Osteoblast (primary cell): ENCODE measurements at places on chromosomes 7 and 10.

GRCh38 chr7:102125127-102125596 is 161.5 kb upstream of the SH2B2 start:
- no peaks in the 10 kb centered on the region for H3K36me3 ChIP-seq
- peaks cover 26% of the 10 kb centered on the region for H3K4me1 ChIP-seq
- H3K4me3 ChIP-seq: peak overlapping the region; percentile 44
- H3K27me3 ChIP-seq: no peaks in the 10 kb centered on the region
- DNase-seq: peak; percentile 96

DNA sequence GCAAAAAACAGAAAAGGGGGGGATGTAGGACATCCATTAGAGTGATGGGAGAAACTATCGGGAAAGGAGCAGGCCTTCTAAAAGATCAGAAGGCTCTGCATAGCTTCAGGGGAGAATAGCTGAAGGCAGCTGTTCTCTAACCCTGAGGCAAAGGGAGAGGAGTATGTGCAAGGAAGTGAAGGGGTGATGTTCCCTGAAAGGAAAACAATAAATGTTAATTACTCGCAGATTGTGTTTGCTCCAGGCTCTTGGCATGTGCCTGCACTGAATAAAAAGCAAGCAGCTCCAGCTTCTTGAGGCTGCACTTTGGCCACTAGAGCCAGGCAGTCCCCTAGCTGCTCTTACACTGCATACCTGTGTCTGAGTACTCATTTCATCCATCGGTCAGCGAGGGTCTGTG is 14.4 kb upstream of the STARD3NL start:
- H3K36me3 ChIP-seq: no peaks in the 10 kb centered on the region
- no peak for DNase-seq
- H3K27ac ChIP-seq: no peak overlapping the region
- H3K4me3 ChIP-seq: no peak overlapping the region

DNA sequence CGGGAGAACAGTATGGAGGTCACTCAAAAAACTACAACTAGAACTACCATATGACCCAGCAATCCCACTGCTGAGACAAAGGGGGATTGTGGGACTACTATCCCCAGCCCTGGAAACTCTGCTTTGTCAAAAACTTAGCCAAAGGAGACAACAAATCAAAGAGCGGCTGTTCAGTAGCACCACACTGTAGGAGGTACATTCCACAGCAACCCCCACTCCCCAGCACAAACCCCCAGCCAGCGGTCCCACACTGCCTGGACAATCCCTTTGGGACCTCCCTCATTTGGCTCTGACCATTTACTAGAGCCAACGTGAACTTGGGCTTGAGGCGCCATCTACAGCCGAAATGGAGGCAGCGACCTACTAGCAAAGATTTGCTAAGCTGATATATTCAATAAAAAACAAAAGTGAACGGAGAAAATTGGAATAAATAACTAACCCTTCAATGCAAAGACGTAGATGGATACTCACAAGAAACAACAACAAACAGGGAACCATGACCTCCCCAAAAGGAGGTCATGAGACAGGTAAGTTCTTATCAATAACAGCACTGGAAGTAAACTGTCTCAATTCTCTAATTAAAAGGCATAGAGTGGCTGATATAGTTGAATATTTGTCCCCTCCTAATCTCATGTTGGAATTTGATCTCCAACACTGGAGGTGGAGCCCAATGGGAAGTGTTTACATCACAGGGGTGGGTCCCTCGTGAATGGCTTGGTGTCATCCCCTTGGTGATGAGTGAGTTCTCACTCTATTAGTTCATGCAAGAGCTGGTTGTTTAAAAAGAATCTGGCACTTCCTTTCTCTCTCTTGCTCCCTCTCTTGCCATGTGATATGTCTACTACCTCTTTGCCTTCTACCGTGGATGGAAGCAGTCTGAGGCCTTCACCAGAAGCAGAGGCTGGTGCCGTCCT is 119.0 kb upstream of the KCNMA1 start:
- H3K27me3 ChIP-seq: no peaks in the 10 kb centered on the region
- DNase-seq: peak; percentile 26
- peaks cover 8% of the 10 kb centered on the region for H3K4me1 ChIP-seq
- H3K4me3 ChIP-seq: peak overlapping the region; percentile 46
- no peaks in the 10 kb centered on the region for H3K36me3 ChIP-seq

- H3K36me3 ChIP-seq: no peaks in the 10 kb centered on the region
- H3K4me1 ChIP-seq: no peaks in the 10 kb centered on the region
- H3K27ac ChIP-seq: no peak overlapping the region
These were observed 62.3 kb downstream of the TFPI2 start for GRCh38 chr7:93828260-93828659.

DNA sequence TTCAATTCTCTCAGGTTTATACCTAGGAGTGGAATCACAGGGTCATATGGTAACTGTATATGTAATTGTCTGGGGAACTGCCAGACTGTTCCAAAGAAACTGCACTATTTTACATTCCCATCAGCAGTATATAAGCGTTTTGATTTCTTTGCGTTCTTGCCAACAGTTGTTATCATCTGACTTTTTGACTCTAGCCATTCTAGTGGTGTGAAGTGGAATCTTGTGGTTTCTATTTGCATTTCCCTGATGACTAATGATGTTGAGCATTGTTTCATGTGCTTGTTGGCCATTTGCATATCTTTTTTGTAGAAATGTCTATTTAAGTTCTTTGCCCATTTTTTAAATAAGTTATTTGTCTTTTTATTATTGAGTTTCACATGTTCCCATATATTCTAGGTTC is 44.3 kb upstream of the ZC3HAV1 start:
- H3K27ac ChIP-seq: no peak overlapping the region
- no peaks in the 10 kb centered on the region for H3K27me3 ChIP-seq
- no peak overlapping the region for H3K4me3 ChIP-seq

DNA sequence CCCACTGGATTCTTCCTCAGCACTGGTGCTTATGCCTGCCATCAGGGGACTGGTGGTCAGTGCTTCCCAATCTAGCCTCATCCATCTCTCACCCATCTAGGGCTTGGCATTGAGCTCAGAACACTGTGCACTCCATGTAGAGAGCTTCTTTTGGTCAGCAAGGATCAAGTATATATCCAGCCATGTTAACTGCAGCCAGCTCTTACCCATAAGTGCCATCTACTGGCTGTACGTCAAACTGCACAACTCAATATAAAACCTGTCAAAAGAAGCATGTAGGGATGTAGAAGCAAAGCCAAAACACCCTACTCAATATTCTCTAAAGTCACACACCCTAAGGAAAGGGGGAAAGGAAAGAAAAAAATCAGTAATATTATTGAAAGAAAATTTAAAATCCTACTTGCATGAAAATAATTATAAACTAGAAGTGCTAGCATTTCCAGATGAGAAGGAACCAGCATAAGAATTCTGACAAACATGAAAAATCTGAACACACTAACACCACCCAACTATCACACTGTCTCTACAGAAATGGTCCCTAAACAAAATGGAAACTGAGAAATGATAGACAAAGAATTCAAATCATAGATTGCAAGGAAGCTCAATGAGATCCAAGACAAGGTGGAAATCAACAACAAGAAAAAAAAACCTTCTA is 531.1 kb upstream of the STEAP1 start:
- no peak for DNase-seq
- H3K27me3 ChIP-seq: no peaks in the 10 kb centered on the region
- H3K4me3 ChIP-seq: no peak overlapping the region
- no peaks in the 10 kb centered on the region for H3K4me1 ChIP-seq
- no peaks in the 10 kb centered on the region for H3K36me3 ChIP-seq

DNA sequence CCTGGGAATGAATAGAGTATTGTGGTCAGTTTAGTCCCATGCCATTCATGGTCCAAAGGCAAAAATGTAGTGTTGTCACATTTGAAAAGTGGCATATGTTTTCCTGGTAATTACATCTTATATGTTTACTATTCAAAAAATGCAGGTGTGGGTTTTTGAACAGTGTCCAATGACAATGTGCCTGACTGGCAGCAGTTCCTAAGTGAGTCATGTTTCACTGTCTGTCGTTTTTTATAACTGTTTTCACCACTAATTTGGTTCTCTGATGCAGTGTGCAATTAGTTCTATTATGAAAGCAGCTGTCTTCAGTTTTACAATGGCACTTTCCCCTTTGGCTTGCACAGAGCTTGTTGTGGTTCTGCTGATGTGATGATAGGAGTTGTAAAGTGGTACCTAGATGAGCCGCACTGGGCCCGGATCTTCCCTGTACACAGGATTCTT is 162.3 kb downstream of the SEM1 start:
- no peaks in the 10 kb centered on the region for H3K4me1 ChIP-seq
- H3K4me3 ChIP-seq: no peak overlapping the region
- H3K27me3 ChIP-seq: no peaks in the 10 kb centered on the region
- DNase-seq: no peak

GRCh38 chr7:120774481-120774880 is 83.5 kb downstream of the TSPAN12 start:
- H3K4me1 ChIP-seq: no peaks in the 10 kb centered on the region
- no peak overlapping the region for H3K4me3 ChIP-seq
- no peak overlapping the region for H3K27ac ChIP-seq

- no peaks in the 10 kb centered on the region for H3K36me3 ChIP-seq
- peak; percentile 6 for DNase-seq
- no peak overlapping the region for H3K27ac ChIP-seq
- H3K4me3 ChIP-seq: no peak overlapping the region
- H3K4me1 ChIP-seq: no peaks in the 10 kb centered on the region
- H3K27me3 ChIP-seq: no peaks in the 10 kb centered on the region
These were observed 34.8 kb downstream of the SLC25A13 start for GRCh38 chr7:96287132-96287531.

GRCh38 chr7:92755680-92756079 is 80.7 kb downstream of the CDK6 start:
- H3K4me1 ChIP-seq: peaks cover 26% of the 10 kb centered on the region
- no peak overlapping the region for H3K4me3 ChIP-seq

DNA sequence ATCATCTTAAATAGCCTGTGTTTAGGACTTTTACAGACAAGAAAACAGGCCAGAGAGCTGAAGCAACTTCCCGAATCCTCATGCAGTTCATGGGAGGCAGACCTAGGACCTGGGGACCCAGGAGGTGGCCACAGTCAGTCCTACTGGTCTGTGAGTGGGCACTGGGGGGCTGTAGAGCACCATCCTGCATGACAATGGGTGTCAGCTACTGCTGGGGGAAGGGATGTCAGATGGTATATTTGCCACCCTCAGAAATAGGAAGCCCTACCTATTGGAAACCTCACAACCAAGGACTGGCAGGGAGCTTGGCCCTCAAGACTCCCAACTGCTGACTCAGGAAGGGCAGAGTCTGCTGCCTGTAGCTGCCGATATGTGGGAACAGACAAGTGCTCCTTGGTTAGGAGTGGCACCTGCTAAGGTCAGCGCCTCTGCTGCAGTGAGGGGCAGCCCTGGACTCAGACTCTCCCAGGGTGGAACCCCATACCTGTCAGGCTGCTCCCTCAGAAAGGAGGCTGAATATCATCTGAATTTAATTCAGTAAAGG is 29.7 kb downstream of the OGDH start:
- no peak overlapping the region for H3K27ac ChIP-seq
- H3K36me3 ChIP-seq: no peaks in the 10 kb centered on the region
- no peak overlapping the region for H3K4me3 ChIP-seq
- no peak for DNase-seq
- peaks cover 52% of the 10 kb centered on the region for H3K4me1 ChIP-seq

DNA sequence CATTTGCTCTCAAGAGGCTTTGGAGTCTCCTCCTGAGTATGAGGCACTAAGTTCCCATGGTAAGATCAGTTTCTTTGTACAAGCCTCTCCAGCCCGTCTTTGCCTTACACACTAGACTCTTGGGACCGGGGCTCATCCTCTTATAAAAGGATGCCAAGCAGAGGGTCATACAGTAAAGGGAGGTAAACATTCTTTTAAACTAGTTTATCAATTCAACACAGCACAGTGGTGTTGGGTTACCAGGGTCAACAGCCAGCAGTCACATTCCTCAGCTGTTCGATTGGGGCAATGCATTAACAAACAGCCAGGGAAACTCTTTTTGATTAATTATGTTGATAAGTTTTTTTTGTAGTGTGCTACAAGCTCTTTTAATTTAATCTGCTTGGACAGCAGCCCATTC is 37.8 kb downstream of the HHEX start:
- no peak overlapping the region for H3K27ac ChIP-seq
- H3K36me3 ChIP-seq: no peaks in the 10 kb centered on the region
- H3K27me3 ChIP-seq: peaks cover 23% of the 10 kb centered on the region
- DNase-seq: no peak

GRCh38 chr7:103077318-103077717 is 2.4 kb downstream of the ARMC10 start:
- H3K27me3 ChIP-seq: no peaks in the 10 kb centered on the region
- H3K4me1 ChIP-seq: peaks cover 14% of the 10 kb centered on the region
- DNase-seq: no peak
- H3K4me3 ChIP-seq: no peak overlapping the region
- no peak overlapping the region for H3K27ac ChIP-seq
- H3K36me3 ChIP-seq: no peaks in the 10 kb centered on the region

DNA sequence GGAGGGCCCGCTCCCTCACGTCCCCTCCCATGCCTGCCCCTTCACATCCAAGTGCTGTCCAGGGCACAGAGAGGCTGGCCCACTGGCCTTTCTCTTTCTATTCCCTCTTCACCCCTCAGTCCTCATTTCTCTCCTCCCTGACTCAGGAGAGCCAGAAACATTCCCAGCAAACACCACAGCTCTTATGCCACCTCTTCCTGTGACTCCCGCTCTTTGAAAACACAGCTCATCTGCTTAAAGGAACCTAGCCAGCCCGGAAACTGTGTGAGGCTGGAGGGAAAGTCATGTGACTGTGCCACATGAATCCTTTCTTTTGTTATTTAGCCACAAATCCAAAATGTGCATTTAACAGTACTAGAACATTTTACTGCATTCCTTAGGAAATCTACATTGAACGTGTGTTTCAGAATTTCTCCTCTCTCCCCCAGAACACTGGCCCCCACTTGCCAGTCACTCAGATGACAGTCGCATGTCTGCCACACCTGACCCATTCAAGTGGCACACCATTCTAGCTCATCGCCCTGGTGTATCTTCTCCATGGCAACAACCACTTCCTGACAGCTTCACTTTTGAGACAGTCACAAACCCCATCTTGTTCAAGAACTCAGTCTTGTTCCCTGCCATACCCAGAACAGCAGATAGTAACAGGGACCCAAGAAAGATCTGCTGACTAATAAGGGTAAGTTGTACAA is 42.8 kb downstream of the GRB10 start:
- H3K4me1 ChIP-seq: no peaks in the 10 kb centered on the region
- DNase-seq: no peak
- H3K27ac ChIP-seq: no peak overlapping the region
- no peak overlapping the region for H3K4me3 ChIP-seq

GRCh38 chr10:119408969-119409371 is 133.5 kb downstream of the RGS10 start:
- no peaks in the 10 kb centered on the region for H3K27me3 ChIP-seq
- no peaks in the 10 kb centered on the region for H3K36me3 ChIP-seq
- H3K27ac ChIP-seq: no peak overlapping the region

DNA sequence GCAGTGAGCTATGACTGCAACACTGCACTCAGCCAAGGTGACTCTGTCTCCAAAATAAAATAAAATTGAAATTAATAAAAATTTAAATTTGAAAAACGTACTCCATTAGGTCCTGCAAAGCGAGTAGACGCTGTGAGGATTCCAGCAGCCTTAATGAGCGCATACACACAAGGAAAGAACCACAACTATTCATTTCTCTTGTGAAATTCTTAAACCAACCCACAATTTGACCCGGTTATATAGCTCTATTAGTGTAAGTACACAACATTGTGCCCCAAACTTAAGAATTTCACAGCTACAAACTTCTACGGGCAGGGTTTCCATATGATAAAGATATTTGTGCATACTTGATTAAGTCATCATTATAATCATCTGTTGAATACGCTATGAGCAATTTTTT is 84.4 kb downstream of the PARD3 start:
- H3K27ac ChIP-seq: no peak overlapping the region
- no peak overlapping the region for H3K4me3 ChIP-seq
- H3K4me1 ChIP-seq: peaks cover 30% of the 10 kb centered on the region
- no peaks in the 10 kb centered on the region for H3K27me3 ChIP-seq
- no peaks in the 10 kb centered on the region for H3K36me3 ChIP-seq
- DNase-seq: no peak
